ENCODE measurements at places on chromosomes 3 and 15. TPM values are rescaled to one million over a fixed set of nuclear protein-coding genes. Genes with fewer than 3 reads are reported as not detected.
A peak's percentile ranks its signal among the peaks of the same experiment; 100 is the strongest.

IGSF10 gene
- total RNA-seq = not detected

MAP3K13 gene
- 0.19 TPM for total RNA-seq

DNA sequence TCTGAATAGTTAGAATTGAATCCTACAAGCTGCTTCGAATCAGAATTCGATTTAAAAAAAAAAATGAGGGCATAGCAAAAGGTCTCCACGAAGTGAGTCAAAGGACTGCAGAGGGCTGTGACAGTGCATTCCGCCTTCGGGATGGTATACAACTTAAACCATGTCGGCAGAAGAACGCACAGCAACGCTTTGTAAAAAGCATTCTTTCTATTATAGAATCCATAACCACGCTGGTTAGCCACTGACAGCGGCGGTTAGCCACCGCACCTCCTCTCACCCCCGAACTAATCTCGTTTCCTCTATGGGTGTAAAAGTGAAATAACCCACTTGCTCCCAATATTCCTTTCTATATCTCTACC, 664 bp upstream of the PIK3CA start:
- peaks cover 22% of the 10 kb centered on the region for H3K4me1 ChIP-seq
- no peaks in the 10 kb centered on the region for H3K27me3 ChIP-seq
- DNase-seq = no peak

DNA sequence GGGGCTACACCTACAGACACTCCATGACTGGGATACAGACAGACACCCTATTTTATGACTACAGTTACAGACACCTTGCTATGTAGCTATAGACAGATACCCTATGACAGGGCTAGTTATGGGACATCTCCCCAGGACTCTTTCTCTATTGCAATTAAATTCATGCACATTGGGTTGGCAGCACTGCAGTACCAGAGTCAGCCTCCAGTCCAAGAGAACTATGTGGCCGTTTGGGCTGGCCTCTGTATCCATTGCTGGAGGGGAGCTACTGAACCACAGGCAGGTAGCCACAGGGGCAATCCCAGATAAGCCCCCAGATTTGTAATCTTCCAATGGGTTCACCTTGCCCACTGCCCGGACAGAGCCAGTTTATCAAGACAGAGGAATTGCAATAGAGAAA, 108.4 kb upstream of the SPATA16 start:
- no peak overlapping the region for H3K27ac ChIP-seq
- H3K27me3 ChIP-seq = no peaks in the 10 kb centered on the region
- no peak for DNase-seq
- H3K4me1 ChIP-seq = no peaks in the 10 kb centered on the region

DNA sequence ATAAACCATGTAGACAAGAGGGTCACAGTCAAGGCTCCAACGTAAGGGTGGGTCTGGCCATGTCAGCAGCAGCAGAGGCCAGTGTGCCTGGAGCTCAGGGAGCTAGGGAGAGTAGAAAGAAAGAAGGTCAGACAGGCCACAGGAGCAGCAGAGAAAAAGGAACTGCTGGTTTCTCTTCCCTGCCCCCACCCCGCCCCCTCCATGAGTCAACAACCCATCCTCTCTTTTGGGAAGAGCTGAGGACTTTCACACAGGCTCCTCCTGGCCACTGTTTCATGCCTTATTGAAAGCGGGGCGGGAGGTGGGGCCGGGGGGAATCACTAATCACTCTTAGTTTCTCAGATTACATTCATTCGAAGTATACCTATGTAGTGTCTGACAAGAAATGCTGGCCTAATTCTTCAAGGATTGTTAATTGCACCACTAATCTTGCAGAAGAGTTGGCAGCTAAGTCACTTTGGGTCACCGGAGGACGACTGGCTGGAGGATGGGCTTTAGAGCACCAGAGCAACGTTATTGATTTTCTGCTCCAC, 9.1 kb upstream of the SCG3 start:
- DNase-seq = no peak
- no peaks in the 10 kb centered on the region for H3K36me3 ChIP-seq
- no peak overlapping the region for H3K27ac ChIP-seq
- H3K4me1 ChIP-seq = no peaks in the 10 kb centered on the region

- no peak overlapping the region for H3K4me3 ChIP-seq
- H3K36me3 ChIP-seq = no peaks in the 10 kb centered on the region
- no peaks in the 10 kb centered on the region for H3K27me3 ChIP-seq
- no peak overlapping the region for H3K27ac ChIP-seq
Measured at GRCh38 chr3:27718459-27718858, 3.7 kb downstream of the EOMES start.

GRCh38 chr3:122873741-122874515, 79.1 kb downstream of the SLC49A4 start:
- no peaks in the 10 kb centered on the region for H3K27me3 ChIP-seq
- H3K4me1 ChIP-seq = no peaks in the 10 kb centered on the region
- no peak overlapping the region for H3K27ac ChIP-seq
- no peaks in the 10 kb centered on the region for H3K36me3 ChIP-seq

- H3K27ac ChIP-seq = no peak overlapping the region
- no peak for DNase-seq
- no peak overlapping the region for H3K4me3 ChIP-seq
- H3K4me1 ChIP-seq = no peaks in the 10 kb centered on the region
- H3K36me3 ChIP-seq = no peaks in the 10 kb centered on the region
Measured at GRCh38 chr3:18951333-18951732, 197.0 kb upstream of the KCNH8 start.

DNA sequence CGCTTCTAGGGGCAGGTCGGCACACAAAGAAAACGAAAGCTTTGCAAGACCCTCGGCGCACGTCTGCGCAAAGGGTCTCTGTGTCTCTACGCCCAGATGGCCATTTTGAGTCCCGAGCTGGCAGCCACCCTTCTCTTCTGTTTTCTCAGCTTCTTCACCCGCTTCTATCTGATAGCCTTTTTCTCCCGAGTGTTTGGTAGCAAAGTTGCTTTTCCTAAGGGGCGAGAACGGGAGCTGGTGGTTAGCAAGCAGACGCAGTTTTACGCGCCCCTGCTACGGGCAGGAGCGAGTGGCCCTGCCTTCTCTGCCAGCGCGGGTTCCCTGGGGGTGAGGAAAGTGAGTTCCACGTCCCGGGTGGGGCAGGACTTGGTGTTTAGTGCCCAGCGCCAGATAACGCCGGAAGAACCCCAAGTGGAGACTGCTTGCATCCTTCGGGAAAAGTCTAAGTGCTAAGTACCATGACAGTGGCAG, 2.9 kb upstream of the MKRN2 start:
- no peaks in the 10 kb centered on the region for H3K27me3 ChIP-seq
- peak overlapping the region; percentile 70 for H3K4me3 ChIP-seq
- no peaks in the 10 kb centered on the region for H3K36me3 ChIP-seq
- DNase-seq = peak; percentile 59
- H3K4me1 ChIP-seq = peaks cover 26% of the 10 kb centered on the region

DNA sequence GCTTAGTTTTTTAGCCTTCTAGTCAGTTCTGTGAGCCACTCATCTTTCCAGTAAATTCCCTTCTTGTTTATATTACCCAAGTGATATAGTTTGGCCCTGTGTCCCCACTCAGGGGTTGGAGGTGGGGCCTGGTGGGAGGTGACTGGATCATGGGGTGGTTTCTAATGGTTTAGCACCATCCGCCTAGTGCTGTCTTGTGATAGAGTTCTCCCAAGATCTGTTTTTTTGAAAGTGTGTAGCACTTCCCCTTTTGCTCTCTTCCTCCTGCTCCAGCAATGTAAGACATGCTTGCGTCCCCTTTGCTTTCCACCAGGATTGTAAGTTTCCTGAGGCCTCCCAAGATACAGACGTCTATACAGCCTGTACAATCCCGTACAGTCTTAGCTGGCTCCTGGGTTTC, 53.7 kb upstream of the INO80 start:
- no peak overlapping the region for H3K27ac ChIP-seq
- no peaks in the 10 kb centered on the region for H3K36me3 ChIP-seq
- no peak for DNase-seq
- H3K27me3 ChIP-seq = no peaks in the 10 kb centered on the region
- H3K4me3 ChIP-seq = no peak overlapping the region
- H3K4me1 ChIP-seq = no peaks in the 10 kb centered on the region

DNA sequence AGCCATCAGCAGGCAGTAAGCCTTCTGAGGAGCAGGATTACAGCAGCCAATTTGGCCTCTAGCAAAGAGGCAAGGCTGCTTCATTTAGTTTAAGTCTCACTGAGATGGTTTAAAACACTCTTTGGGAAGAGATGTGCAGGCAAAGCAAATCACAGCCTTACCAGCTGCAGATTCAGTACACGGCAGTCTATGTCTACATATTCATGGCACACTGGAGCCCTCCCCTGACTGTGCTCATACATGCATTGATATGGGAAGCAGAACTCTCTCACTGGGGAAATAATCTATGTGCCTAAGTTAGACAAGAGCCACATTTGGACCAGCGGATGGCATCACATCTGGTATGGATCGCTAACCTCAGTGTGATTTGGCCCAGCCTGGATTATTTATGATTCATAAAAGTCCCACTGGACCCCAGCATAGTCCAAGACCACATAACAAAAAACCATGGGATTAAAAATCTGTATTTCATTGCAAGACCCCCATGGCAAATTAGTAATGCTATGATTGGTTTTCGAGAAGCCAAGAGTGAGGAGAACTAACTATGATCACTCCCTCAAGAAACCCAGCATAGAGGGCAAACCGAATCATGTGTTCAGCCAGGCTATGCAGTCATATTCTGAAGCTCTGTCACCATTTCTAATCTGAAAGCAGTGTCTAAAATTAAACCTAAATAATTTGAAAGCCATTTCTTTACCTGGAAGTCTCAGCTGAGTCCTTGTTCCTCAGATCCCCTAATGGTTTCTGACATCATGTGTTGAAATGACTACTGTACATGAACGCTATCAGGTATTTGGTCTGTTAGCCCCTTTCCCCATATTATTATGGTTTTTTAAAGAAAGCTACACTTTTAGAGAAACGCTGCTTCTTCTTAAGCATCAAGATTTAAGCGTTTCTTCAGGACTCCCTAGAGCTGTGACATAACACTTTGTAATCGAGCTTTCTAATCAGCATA, 1.2 kb downstream of the PRICKLE2 start:
- DNase-seq = no peak
- peaks cover 13% of the 10 kb centered on the region for H3K4me1 ChIP-seq
- no peaks in the 10 kb centered on the region for H3K36me3 ChIP-seq
- no peak overlapping the region for H3K4me3 ChIP-seq

DNA sequence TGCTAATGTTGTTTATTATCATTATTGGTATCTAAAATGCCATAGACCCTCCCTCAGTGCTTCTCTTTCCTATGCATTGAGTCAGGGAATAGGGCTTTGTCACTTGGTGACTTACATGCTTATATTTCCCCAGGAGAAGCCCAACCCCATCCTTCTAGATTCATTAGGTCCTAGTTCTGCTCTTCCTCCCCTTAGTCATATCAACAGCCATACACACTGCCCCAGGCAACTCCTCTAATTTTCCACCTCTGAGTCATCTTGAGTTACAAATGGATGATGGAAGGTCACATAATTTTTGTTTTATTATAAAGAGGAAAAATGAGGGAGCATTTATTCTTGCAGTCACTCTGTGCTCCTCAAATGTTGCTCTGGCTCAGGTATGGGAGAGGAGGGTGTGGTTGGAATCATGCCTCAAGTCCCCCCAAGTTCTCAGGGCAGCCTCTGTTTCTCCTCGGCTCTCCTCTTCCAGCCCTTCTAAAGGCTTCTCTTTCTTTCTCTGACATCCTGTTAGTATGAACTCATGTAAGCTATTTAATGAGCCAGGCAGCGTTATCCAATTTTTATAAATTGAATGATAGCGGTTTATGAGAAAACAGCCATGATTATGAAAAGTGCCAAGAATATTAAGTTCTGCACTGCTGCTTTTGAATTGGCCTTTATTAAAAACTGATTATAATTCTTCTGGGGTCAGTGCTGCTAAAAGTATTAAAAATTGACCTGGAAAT, 45.6 kb upstream of the FSTL1 start:
- no peak for DNase-seq
- no peak overlapping the region for H3K4me3 ChIP-seq
- H3K4me1 ChIP-seq = no peaks in the 10 kb centered on the region
- H3K27ac ChIP-seq = no peak overlapping the region
- H3K27me3 ChIP-seq = no peaks in the 10 kb centered on the region
